ENCODE measurements at places on chromosomes 11 and 22.

DNA sequence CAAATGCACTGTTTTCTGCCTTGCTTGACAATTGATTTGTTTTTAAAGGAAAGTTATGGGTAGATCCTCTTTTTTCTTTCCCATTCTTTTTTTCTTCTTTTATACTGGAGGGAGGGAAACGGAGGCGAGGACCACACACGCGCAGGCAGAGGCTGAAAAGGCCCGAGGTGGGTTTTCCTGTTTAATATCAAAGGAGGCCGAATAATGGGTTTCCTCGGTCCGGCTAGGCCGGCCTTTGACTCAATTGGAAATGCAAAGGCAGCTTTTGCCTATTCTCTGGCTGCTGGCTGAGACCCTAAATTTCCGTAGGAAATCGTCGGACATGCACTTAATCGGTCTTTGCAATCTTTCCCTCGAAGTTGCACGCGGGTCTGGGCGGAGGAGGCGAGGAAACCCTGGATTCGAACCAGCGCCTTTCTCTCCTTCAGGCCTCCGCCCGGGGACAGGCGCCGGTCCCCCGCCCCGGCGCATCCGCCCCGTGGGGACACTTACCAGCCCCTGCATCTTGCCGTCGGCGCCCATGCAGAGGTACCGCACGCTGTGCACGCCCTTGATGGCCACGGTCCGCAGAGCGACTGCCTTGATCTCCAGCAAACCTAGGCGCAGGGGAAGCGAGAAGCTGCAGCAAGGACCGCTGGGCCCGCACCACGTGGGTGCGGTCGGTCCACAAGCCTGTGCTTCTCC, 911 bp downstream of the FGF19 start:
- no peak for DNase-seq

DNA sequence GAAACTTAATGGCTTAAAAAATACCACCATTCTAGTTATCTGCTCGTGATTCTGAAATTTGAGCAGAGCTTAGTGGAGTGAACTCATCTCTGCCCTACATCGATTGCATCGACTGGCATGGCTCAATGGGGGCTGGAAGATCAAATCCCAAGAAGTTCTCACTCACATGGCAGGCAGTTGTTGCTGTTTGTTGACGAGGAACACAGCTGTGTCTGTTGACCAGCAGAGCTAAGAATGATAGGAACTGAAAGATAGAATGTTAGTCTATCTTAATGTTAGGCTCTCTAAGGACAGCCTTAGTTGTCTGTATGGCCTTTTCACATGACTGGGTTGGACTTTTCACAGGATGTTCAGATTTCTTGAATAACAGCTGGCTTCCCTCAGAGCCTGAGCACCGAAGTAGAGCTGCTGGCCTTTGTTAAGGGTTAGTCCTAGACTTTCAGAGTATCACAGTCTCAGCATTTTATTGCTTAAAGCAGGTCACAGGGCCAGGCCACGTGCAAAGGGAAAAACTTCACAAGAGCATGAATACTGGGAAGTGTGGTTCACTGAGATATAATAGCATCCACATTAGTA, 31.6 kb upstream of the IZUMO1R start:
- no peak for DNase-seq

- peak; percentile 53 for DNase-seq
Measured at GRCh38 chr11:72970557-72971118, 156.4 kb downstream of the ATG16L2 start.

GRCh38 chr22:36257308-36257707, 4.4 kb downstream of the APOL1 start:
- DNase-seq = no peak

GRCh38 chr22:35684270-35684700, 33.4 kb upstream of the APOL5 start:
- DNase-seq = no peak

GRCh38 chr11:56876621-56877275, 112.0 kb upstream of the OR5AK2 start:
- DNase-seq = no peak

DNA sequence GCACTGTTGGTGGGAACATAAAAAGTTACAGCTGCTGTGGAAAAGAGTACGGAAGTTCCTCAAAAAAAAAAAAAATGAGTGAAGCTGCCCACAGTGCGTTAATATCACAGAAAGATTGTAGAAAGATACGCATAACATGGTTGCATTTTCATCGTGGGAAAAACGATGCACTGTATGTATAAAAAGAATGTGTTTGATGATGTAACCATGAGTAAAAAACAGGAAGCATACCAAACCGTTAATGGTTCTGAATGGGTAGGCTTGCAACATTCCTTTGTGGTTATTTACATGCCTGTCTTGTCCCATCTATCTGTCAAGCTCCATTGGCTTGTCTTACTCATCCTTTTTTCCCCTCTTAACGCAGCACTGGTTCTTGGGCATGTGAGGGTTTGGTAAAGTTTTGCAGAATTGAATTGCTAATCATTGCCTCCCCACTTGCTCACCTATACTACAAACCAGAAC, 33.8 kb upstream of the DKK3 start:
- DNase-seq = peak; percentile 65

DNA sequence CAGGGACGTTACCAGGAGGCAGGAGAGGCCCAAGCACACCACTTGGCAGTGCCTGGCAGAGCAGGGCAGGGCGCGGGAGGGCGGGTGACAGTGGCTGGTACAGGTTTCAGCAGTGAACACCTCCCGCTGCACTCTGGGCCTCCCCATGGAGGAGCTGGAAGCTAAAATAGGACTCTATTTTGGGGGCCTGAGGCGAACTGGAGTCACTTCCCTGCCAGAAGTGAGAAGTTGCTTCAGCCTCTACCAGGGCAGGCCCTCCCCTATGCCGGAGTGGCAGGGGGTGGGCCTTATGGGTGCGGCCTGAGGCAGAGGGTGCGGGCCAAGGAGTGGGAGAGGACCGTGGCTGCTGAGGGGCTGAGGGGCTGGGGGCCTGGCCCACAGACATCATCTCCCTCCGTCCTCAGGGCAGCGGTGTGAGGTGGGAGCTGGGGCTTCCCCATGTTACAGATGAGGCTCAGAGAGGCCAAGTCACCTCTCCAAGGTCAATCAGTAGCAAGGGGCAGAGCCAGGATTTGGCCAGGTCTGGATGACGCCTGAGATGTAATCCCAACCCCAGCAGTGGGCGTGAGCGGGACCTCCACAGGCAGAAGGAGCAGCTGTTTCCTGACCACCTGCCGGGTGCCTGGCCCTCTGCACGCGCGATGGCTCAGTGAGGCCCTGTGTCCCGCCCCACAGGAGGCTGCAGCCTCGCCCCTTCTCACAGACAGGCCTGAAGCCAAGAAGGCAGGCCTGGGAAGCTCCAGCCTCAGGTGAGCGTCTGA, 39.3 kb downstream of the KCNJ4 start:
- DNase-seq = no peak

GRCh38 chr11:92852946-92853345, 116.5 kb upstream of the MTNR1B start:
- DNase-seq = no peak

GRCh38 chr11:97430877-97431276, 1041.1 kb downstream of the JRKL start:
- DNase-seq = no peak

- peak; percentile 58 for DNase-seq
Measured at GRCh38 chr11:12150831-12151382, 40.5 kb downstream of the MICAL2 start.

DNA sequence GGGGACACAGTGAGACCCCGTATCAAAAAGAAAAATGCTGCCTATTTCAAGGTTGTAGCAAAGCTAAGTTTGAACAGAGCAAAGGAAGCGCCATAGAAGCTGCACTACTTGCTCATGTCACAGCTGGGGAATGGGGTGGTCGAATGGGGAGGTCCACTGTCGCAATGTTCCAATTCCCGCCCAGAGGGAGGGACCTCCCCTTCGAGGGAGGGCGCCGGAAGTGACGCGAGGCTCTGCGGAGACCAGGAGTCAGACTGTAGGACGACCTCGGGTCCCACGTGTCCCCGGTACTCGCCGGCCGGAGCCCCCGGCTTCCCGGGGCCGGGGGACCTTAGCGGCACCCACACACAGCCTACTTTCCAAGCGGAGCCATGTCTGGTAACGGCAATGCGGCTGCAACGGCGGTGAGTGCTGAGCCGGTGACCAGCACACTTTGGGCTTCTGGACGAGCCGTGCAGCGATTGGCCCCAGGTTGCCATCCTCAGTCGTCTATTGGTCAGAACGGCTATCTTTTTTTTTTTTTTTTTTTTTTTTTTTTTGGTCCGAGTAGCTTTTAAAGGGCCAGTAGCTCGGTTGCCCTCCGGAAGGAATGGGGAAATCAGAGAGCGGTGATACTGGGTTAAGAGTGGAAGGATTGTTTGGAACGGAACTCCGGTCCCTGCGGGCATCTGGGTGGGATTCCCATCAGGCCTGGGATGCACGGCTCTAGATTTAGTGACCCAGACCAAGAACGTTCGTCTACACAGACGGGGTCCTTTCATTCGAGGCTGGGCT, at the start of gene HMBS:
Gene HMBS (plus strand): TSS at position 219 of the 774 bp plus-strand sequence. CDS start 153 bp downstream, at position 372.
- DNase-seq = peak; percentile 97

DNA sequence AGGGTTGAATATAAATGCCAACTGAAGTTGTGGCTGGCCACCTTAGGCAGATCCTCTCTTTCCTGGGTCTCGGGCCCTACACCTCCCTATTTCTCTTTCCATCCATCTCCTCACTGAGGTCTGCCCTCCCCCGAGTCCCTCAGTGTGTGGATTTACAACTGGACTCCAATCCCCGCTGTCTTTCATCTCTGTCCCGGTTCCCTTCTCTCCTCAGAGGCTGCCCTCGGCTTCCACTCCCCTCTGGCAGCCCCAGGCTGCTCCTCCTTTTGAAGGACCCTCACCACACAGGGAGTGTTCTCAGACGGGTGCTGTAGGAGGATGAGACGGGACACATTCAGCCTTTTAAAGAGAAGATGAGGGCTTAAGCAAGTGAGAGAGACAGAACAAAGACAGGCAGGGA, 167.1 kb downstream of the ST3GAL4 start:
- DNase-seq = no peak

DNA sequence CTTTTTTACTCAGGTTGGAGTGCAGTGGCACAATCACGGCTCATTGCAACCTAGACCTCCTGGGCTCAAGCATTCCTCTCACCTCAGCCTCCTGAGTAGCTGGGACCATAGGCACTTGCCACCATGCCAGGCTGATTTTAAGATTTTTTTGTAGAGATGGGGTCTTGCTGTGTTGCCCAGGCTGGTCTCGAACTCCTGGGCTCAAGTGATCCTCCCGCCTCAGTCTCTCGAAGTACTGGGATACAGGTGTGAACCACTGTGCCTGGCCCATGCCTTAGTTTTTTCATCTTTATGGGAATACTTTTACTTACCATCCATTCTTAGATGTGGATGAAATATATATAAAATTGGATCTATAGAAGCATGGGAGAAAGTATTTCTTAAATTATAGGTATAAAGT, 5.2 kb downstream of the PACS1 start:
- no peak for DNase-seq

- DNase-seq = no peak
Measured at GRCh38 chr11:2295971-2296912, 5.5 kb downstream of the C11orf21 start.

- no peak for DNase-seq
Measured at GRCh38 chr11:103378931-103379330, 269.7 kb downstream of the DYNC2H1 start.

DNA sequence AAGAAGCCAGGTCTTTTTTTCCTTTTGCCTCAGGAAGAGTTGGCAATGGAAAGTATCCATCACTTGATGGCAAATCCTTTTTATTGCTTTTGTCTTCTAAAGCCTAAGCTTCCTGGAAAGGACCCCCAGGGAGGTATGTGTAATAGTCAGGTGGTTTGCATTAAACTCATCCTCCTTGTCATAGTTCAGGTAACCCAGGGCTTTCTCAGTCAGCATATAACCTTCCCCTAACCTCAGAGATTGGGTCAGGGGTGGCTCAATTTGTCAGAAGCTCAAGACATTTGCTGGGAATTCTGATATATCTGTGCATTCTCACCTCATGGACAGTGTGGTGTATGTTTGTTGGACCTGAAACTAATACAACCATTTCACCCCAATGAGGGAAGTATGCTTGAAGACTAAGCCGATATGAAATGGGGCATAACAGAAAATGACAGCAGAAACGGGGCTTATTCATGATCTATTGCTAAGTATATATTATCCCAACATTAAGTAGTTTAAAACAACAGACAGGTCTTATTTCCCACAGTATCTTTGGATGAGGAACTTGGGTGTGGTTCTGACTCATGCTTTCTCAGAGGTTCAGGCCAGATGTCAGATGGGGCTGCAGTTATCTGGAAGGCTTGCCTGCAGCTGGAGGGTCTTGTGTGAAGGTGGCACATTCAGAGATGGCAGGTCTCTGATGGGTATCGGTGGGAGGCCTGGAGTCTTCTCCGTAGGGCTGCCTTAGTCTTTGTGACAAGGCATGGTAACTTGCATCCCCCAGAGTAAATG, 135.8 kb upstream of the SPON1 start:
- peak; percentile 81 for DNase-seq

DNA sequence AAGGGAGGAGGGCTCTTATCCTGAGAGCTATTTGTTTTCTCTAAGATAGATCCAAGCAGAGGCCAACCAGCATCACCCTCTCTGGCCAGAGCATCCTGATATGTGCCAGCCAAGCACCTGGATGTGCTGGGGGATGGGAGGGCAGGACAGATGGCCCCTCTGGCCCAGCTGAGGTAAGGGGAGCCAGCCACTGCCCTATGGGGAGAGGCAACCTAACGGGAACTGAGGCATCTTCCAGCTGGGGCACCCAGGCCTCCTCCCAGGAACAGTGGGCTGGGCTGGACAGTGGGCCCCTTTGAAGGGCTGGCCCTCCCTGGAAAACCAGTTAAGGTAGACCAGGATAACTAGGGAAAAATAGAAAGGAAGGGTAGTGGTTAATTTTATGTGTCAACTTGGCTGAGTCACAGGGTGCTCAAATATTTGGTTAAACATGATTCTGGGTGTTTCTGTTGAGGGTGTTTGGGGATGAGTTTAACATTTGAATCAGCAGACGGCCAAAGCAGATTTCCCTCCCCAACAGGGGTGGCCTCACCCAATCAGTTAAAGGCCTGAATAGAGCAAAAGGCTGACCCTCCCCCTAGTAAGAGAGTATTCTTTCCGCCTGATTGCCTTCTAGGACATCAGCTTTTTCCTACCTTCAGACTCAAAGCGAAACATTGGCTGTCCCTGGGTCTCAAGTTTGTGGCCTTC, 595.1 kb downstream of the BUD13 start:
- no peak for DNase-seq

DNA sequence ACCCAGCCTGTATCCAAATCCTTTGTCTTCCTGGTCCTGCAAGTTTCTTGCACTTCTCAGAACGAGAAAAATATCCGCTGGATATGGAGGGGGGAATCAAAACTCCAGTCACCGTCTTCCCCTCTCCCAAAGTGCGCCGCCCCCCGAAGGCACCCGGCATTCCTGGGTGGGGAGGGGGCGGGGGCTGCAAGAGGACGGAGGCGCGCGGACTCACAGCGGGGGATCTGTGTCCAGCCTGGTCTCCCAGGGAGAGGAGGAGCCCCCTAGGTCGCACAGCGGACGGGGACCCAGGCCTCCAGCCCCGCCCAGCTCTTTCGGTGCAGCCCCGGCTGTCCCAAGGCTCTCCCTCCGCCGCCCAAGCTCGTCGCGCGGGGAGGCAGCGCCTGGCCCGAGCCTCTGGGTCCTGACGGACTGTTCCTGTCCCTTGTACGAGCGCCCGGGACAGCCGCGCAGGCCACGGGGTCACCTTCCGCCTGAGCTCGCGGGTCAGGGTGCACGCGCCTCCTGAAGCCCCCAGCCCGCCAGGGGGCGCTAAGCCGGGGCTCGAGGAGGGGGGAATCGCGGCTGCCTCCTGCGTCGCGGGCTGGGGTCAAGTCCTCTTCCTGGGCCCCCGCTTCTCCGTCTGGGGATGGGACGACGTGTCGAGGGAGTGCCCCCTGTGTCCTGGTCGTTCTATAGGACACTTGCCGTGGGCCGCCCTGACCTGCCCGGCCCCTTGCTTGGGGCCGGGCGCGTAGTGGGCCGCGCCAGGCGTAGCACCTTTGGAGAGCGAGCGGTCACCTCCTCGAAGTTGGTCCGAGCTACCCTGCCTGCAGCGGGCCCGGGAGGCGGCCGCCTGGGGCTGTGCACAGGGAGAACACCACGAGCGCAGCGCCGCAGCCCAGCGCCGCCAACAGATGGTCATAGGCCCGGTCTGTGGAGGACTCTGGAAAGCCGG, 2.4 kb upstream of the WNT11 start:
- DNase-seq = peak; percentile 82

Measured in hematopoietic multipotent progenitor cell treated with erythropoietin and hydrocortisone succinate and interleukin-3 and kit ligand, for 6 days (in vitro differentiated cells).